NCI-H1436 (cell line): ENCODE measurements at places on chromosomes 6 and 20.

GRCh38 chr6:38063973-38064372, 244.4 kb downstream of the ZFAND3 start:
- DNase-seq = no peak

DNA sequence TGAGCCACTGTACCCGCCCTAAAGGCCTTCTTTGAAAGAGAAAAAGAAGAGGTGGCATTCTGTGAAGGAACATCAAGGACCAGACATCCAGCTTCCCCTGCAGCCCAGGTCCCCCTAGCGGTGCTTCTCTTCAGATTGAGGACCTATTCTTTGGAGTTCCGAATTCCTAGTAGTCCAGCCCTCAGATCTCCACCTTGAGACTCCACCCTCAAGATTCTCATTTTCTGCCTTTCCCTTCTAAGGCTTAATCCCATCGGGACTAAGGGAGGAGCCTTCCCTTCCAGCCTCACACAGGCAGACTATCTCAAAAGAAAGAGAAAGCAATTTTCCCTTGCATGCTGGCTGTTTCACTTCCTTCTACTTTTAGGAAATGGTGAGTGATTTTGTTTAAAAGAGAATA, 32.5 kb downstream of the MUC22 start:
- DNase-seq = peak; percentile 30

DNA sequence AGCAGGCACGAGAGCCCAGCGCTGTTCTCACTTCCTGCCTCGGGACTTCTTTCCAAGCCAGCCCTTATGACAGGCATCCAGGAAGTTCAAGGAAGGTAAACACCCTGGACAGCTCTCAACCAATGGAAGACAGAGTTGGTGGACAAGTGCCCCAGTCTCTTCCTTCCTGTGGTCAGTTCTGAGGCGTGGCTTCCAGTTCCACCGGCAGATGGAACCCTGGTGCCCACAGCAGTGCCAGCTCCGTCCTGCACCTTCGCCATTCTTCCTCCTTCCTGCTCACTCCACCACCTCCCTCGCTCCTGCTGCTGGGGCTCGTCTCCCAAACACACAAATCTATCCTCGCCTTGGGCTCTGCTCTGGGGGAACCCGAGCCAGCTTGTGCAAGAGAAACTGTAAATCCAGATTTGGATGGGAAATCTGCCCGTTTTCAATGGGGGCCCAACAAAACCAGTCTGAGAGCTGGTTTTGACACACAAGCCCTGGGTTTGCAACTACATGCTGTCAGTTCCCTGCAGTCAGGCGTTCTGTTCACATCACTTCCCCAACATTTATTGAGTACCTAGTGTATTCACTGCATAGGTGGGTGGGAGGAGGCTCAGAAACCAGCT, 162.7 kb downstream of the GRM4 start:
- DNase-seq = no peak

GRCh38 chr20:19451231-19451922, 238.9 kb downstream of the SLC24A3 start:
- no peak for DNase-seq
